ENCODE measurements at places on chromosomes 11 and 22.

- no peak for DNase-seq
Measured at GRCh38 chr11:47004595-47005033, 68.1 kb downstream of the CSTPP1 start.

DNA sequence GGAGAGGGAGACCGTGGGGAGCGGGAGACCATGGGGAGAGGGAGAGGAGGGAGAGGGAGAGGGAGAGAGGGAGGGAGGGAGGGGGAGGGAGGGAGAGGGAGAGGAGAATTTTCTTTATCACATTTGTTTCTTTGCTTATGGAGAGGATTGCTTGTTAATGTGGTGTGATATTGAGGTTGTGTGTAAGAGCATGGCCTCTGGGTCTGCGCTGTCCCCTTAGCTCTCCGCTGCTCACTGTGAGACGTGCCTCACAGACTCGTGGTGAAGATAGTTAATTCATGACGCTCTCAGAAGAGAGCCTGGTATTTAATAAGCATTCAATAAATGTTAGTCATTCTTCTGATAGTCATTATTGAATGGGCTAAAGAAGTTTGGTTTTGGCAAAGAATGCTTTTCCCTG, 26.2 kb downstream of the PPFIA1 start:
- DNase-seq: no peak

- no peak for DNase-seq
Measured at GRCh38 chr11:6667733-6668374, 12.2 kb upstream of the DCHS1 start.

DNA sequence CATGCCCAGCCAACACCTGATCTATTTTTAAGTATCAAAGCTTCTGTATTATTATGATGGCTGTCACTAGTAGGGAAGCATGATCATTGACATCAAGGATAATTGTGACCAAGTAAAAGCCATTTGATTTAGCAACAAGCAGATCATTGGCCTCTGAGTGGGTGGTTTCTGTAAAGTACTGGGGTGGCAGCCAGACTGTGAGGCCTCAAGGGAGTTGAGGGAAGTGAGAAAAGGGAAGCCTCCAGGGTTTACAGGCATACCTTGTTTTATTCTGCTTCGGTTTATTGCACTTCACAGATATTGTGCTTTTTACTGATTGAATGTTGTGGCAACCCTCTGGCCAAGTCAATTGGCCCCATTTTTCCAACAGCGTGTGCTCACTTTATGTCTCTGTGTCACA, 60.1 kb downstream of the PRR5L start:
- no peak for DNase-seq

DNA sequence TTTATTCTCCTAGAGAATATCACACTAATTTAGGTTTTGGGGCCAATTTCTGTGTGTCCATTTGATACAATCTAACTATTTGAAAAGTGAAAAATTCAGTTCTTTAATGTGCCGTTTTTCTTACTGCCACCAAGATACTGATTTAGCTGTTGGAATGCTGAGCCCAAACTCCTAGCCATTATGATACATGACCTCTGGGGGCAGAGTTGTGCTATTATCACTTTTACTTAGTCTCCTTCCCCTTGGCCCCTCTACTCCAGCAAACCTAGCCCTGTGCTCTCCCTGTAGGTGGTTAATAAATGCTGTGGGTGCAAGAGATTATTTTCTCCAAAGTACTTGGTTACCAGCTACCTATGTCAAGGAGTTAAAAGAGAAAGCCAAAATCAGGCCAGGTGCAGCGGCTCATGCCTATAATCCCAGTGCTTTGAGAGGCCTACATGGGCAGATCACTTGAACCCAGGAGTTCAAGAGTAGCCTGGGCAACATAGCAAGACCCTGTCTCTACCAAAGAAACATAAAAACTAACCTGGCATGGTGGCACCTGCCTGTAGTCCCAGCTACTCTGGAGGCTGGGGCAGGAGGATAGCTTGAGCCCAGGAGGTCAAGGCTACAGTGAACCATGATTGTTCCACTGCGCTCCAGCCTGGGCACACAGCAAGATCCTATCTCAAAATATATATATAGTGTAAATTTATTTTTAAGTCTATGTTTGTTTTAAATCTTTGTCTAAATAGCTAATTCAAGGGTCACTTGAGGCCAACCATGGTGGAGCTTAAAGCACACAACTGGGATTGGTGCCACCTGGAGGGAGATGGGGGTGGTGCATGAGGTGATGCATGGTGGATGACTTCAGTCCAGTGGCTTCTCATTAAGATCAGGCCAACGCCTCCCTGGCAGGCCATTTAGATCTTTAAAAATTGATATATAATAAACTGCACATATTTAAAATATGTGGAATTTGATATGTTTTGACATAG, 193.2 kb upstream of the PLET1 start:
- peak; percentile 42 for DNase-seq

DNA sequence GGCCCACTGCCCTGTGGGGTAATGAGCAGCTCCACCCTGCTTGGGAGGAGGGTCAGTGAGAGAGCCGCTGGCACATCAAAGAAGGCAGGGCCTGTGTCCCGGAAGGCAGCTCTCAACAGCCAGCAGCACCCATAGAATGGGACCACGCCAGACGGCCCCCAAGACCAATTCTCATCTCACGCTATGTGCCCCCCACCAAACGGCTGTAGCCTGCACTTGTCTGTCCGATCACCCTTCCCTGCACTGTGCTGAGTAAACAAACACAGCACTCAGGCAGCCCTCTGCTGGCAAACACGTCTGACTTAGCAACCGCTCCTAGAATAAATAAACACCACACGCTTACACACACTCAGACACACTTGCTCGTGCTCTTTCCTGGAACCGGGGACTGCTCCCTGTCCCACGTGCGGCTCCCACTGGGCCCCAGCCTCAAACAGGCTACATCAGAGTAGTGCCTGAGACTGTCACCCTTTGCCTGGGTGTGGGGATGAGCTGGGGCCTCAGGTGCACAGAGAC, 53.2 kb upstream of the CDON start:
- no peak for DNase-seq

DNA sequence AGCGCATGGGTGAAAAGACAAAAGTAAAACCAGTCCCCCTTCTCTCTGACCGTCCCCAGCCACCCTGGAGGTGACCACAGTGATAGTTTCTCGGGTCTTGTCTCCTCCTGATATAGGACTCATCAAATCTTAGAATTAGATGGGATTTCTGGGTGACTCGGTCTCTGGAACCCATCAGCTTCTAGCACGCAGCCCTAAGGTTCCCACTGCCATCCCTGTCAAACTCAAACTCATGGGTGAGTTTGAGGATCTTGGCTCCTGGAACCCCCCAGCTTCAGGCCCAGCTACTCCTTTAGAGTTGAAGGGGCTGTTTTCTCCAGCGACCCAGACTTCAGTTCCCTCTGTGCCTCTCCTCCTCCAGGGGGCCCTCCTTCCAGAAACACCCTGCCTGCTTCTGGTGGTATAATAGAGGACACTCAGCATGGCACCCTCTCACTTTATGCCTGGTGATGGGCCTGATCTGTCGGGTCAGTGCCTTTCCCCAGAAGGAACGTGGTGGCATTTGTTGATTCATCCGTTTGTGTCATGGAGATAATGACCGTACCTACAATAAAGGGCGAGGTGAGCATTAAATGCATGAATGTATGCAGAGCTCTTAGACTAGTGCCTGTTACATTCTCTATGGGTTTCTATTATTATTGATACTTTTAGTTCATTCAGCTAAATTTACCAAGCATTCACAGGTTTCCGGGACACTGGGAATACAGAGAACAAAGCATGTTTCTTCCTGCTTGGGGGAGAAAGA, 31.7 kb downstream of the MCM5 start:
- DNase-seq: no peak

DNA sequence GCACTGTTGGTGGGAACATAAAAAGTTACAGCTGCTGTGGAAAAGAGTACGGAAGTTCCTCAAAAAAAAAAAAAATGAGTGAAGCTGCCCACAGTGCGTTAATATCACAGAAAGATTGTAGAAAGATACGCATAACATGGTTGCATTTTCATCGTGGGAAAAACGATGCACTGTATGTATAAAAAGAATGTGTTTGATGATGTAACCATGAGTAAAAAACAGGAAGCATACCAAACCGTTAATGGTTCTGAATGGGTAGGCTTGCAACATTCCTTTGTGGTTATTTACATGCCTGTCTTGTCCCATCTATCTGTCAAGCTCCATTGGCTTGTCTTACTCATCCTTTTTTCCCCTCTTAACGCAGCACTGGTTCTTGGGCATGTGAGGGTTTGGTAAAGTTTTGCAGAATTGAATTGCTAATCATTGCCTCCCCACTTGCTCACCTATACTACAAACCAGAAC, 33.8 kb upstream of the DKK3 start:
- no peak for DNase-seq

DNA sequence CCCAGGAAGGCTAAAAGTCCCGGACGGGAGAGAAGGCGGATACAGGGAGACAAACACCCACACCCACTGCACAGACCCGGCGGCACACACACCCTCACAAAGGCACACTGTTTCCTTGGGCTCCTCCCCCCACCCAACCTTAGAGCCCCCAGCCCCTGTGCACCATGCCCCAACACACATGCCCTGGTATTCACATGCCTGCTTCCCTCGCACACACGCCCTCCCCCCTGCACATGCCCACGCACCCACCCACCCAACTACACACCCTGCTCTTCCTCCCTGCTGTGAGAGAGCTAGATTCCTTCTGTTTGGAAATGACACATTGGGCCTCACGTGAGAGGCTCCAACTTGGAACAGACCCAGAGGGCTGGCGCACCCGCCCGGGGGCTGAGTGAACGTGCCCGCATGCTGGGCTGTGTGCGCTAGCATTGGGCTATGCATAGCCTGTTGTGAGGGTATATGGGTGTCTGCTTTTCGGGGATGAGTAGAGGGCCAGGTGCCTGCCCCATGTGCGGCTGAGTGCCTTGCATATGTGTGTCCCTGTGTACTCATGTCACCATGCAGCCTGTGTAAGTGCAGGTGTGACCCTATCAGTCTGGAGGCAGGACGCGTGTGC, 518 bp upstream of the CHRM1 start:
- no peak for DNase-seq

DNA sequence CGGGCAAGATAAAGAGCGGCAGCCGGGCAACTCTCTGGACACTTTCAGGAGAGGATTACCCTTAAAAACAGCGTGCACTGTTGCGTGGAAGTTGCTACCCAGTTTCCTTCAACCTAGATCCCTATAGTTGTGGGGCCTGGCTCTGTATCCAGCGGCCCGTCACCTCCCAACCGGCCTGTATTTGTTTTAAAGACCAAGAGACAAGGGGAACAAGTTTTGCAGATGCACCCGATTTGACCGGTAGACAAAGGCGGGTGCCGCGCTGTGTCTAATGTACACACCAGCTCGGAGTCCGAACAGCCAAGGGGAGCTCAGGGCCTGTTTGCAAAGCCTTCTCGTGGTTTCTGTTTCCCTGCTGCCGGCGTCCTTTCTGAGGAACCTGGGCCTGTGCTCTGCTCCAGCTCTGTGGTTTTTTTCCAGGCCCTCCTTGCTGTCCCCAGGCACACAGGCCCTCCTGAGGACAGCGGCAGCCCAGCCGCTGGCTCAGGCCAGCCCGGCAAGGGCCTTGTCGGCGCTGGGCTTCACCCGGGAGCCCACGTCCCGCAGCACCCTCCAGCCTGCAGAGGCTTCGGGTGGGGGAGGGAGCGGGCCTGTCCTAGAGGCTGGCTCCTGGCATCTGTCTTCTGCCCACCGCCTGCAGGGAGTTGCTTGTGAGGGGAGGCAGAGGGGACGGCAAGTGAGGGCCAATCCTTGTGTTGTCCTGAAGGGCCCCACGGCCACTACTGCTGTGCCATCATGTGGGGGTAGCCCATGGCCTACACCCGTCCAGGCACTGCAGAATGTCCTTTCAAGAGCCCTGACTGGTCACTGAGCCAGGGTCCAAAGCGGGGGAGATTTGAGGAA, 1.4 kb downstream of the TBX1 start:
- no peak for DNase-seq

- DNase-seq: no peak
Measured at GRCh38 chr11:126890561-126890960, 110.0 kb downstream of the KIRREL3 start.

DNA sequence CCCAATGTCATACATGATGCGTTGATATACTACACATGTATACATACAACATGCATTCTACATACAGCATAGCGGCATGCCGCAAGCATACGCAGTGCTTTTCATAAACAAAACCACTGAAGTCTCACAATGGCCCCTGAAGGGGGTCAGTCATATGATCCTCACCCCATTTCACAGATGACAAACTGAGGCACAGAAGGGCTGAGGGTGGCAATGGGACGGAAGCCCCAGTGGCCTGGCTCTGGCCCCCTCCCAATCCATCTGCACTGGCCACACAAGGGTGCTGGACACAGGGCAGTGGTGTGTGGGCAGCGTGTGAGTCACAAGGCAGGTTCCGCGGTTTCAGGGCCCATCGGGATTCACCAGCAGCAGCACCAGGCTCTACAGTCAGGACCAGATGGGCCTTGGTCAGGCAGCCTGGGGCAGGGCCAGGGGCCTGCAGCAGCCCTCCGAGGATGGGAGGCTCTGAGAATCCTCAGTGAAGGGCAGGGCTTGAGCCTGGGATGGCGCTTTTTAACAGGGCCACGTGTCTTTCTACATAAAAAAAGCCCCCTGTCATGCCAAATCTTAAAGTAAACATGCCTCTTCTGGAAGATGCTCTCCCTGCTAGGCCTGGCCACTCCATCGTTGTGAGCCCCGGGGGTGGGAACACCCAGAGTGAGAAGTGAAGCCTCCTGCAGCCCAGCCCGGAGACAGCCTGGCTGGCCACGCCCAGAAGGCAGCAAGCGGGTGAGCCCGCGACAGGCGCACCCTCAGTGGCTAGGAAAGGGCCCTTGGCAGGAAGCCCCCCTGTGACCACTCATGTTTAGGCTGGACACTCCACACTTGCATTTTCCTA, 206.5 kb downstream of the CTTN start:
- no peak for DNase-seq

DNA sequence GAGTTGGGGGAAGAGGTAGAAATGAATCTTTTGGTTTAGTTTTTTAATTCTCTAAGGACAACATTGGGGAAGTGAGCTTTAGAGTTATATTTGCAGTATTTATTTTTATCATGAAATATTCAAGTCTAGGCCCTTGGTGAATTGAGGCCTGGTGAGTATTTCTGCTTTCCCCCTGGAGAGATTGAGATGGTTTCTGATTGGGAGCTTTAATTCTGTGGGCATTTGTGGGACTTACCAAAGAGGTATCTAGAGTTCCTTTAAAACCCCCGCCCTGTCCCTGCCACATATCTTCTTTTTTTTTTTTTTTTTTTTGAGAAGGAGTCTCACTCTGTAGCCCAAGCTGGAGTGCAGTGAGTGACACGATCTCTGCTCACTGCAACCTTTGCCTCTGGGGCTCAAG, 9.6 kb downstream of the ACO2 start:
- no peak for DNase-seq

- no peak for DNase-seq
Measured at GRCh38 chr11:63940786-63941185, 2.0 kb downstream of the NAA40 start.

DNA sequence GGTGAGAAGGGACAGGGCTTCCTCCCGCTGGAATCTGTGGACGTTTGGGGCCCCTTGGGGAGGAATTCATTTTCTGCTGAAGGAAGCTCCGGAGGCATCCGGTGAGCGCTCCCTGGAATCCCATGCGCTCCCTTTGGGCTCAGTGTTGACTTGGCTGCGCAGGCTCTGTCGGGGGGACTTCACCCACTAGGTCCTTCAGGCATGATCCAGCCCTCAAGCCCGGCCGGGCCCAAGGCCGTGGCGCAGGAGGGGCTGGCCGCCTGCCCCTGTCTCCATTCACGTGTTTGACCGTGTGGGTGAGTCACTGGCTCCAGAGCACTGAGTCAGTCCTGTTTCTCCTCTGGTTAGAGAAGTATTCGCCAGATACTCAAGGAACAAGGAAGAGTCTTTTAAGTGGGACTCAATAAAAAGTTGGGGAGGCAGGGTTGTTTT, 1.4 kb downstream of the CTTN start:
- no peak for DNase-seq
